Osteocyte (in vitro differentiated cells): ENCODE measurements at places on chromosomes 4 and X. TPM values are rescaled to one million over a fixed set of nuclear protein-coding genes. Genes with fewer than 3 reads are reported as not detected.

Gene RHOXF2B
- total RNA-seq = not detected in 2 replicates

- H3K4me1 ChIP-seq = no peaks in the 10 kb centered on the region
- H3K27ac ChIP-seq = no peak overlapping the region
- DNase-seq = no peak
- no peak overlapping the region for H3K4me3 ChIP-seq
- no peaks in the 10 kb centered on the region for H3K27me3 ChIP-seq
Observed at GRCh38 chrX:111260451-111260850, 9.8 kb downstream of the CAPN6 start.

Gene STPG2
- not detected in 2 replicates for total RNA-seq

DNA sequence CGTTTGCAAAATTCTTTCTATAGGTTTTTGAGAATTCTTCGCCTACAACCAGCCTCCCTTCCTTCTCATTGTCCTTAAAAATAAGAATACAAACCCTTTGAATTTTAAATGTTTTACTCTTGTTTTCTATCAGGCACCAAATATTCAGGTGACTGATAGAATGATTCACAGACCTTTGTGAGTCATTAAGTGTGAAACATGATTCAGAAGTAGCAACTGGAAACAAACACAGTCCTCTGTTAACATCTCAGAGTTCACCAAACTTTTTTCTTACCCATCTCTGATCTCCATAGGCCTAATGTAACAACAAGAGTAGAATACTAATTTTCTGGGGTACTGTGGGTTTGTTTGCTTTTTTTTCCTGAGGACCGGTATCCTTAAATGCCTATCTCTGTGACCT is 63.4 kb upstream of the MAB21L2 start:
- no peak overlapping the region for H3K4me3 ChIP-seq
- peaks cover 4% of the 10 kb centered on the region for H3K36me3 ChIP-seq
- no peaks in the 10 kb centered on the region for H3K27me3 ChIP-seq
- DNase-seq = no peak

- H3K27me3 ChIP-seq = no peaks in the 10 kb centered on the region
- H3K27ac ChIP-seq = no peak overlapping the region
- DNase-seq = no peak
- peaks cover 77% of the 10 kb centered on the region for H3K4me1 ChIP-seq
- H3K36me3 ChIP-seq = no peaks in the 10 kb centered on the region
- no peak overlapping the region for H3K4me3 ChIP-seq
Observed at GRCh38 chr4:73864365-73864764, 4.8 kb upstream of the CXCL1 start.

DNA sequence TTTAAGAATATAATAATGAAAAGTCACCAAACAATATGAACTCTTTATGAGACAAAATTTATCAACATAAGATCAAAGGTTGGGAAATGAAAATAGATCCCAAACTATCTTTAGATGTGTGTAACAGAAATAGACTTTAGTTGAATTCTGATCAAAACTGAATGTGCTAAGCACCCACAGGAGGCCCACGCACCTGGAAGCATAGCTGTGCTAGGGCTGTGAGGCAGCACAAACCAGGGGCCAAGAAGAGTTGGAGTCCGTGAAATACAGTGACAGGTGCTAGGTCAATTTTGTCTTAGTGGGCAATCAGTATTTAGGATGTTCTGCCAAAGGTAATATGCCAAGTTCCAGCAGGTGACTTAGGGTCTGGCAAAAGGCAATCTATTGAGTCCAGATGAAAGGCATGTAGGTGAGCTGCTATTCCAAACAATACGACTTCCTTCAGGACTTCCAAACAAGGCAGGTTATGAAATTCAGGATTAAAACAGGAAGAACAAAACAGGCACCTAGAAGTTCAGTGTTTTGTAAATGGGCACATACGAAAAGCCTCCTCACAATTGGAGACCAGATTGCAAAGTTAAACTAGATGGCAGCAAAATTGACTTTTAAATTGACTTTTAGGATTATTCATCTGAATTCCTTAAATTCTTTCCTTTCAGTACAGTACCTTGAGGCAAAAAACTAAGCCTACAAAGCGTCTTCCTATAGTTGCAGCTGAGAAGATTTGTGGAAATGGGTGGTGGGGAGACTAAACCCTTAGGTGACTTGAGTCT is 4.7 kb upstream of the PCDH18 start:
- no peak overlapping the region for H3K27ac ChIP-seq
- H3K4me1 ChIP-seq = peaks cover 12% of the 10 kb centered on the region
- H3K4me3 ChIP-seq = no peak overlapping the region
- no peaks in the 10 kb centered on the region for H3K36me3 ChIP-seq
- no peaks in the 10 kb centered on the region for H3K27me3 ChIP-seq
- DNase-seq = no peak

DNA sequence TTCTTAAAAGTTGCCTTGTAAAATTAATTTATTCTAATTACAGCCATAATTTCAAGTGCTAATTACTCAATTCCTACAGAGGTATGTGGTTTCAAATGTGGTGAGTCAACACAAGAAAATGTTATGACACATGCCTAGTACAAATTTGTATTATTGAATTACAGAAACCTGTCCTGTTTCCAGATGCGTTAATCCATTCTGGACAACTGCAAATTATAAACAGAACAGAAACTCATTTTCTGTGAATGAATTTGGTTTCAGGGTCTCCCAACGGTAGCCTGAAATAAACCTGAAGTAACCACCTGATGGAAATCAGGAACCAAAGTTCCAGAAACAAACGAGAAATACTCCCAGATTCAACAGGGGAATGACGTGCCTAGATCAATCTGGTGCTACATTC is 328.6 kb upstream of the F9 start:
- DNase-seq = no peak
- H3K4me1 ChIP-seq = peaks cover 9% of the 10 kb centered on the region
- H3K36me3 ChIP-seq = no peaks in the 10 kb centered on the region
- no peak overlapping the region for H3K4me3 ChIP-seq

DNA sequence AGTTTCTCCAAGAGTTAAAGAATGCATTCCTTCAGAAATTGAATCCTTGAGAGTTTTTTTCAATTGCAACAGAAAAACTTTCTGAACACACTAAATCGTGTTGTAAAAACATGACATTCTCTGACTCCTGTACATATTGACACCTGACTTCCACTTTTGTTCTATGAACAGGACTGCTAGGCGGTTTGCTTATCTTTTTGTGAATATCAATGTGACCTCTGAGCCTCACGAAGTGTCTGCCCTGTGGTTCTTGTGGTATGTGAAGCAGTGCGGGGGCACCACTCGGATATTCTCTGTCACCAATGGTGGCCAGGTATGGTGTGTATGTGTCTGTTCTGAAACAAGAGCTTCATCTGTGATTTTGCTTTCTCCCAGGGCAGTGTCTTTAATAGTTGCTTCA is 71.9 kb downstream of the MAOA start:
- no peak overlapping the region for H3K27ac ChIP-seq
- no peaks in the 10 kb centered on the region for H3K4me1 ChIP-seq
- H3K4me3 ChIP-seq = no peak overlapping the region
- peaks cover 3% of the 10 kb centered on the region for H3K27me3 ChIP-seq
- no peak for DNase-seq

DNA sequence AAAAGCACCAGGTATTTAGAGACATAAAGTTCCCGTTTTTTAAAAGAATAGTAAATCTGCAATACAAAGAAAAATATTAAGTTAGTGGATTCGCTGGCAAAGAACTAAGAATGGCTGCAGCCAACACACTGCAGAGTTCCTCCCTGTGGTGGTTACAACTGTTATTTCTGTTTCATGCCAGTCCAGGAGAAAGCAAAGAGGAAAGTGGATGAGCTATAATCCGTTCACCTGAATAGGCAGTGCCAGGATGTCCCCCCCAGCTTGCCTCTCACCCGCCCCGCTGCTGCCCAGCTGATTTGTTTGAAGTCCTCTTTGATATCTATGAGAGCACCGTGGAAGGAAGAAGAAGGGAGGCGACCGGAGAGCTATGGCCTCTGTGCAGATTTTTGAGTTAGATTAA is 63.9 kb downstream of the PTCHD1 start:
- H3K27me3 ChIP-seq = no peaks in the 10 kb centered on the region
- no peaks in the 10 kb centered on the region for H3K36me3 ChIP-seq
- H3K4me3 ChIP-seq = no peak overlapping the region
- H3K27ac ChIP-seq = no peak overlapping the region
- DNase-seq = no peak
- H3K4me1 ChIP-seq = no peaks in the 10 kb centered on the region

GRCh38 chr4:71635139-71635748 is 148.6 kb downstream of the GC start:
- DNase-seq = no peak
- H3K27ac ChIP-seq = no peak overlapping the region
- H3K4me3 ChIP-seq = no peak overlapping the region
- peaks cover 9% of the 10 kb centered on the region for H3K27me3 ChIP-seq

Gene ABCG2
- 0.24 TPM in 1 of 2 replicates, not detected in the other for total RNA-seq

GRCh38 chrX:9188117-9188516 is 154.2 kb upstream of the FAM9B start:
- no peak overlapping the region for H3K27ac ChIP-seq
- H3K4me3 ChIP-seq = no peak overlapping the region
- H3K27me3 ChIP-seq = no peaks in the 10 kb centered on the region
- no peak for DNase-seq
- H3K4me1 ChIP-seq = peaks cover 1% of the 10 kb centered on the region
- no peaks in the 10 kb centered on the region for H3K36me3 ChIP-seq

DNA sequence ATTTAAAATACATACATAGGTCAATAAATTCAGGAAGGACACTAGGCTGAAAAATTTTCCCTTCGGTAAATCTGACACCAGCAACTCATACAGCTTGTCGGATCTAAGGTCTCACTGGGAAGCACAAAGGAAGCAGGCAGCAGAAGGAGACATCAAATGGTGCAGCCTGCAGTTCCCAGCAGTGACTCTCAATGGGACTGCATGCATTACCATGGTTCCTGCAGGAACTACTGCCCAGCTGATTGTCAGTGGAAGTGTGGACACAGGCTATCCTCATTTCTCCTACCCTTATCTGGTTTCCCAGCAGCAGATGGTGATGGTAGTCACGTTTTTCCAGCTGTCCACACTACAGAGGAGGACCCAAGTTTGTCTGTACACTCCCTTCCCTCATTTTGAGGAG is 113.3 kb downstream of the PPP1R2C start:
- no peak for DNase-seq
- no peaks in the 10 kb centered on the region for H3K36me3 ChIP-seq
- H3K27me3 ChIP-seq = no peaks in the 10 kb centered on the region

Gene TLR3
- total RNA-seq = 7.5 and 8.2 TPM in 2 replicates

GRCh38 chrX:72569786-72570185 is 2.9 kb downstream of the HDAC8 start:
- no peak for DNase-seq
- peaks cover 7% of the 10 kb centered on the region for H3K36me3 ChIP-seq
- H3K4me1 ChIP-seq = peaks cover 6% of the 10 kb centered on the region
- no peak overlapping the region for H3K27ac ChIP-seq
- H3K4me3 ChIP-seq = no peak overlapping the region

DNA sequence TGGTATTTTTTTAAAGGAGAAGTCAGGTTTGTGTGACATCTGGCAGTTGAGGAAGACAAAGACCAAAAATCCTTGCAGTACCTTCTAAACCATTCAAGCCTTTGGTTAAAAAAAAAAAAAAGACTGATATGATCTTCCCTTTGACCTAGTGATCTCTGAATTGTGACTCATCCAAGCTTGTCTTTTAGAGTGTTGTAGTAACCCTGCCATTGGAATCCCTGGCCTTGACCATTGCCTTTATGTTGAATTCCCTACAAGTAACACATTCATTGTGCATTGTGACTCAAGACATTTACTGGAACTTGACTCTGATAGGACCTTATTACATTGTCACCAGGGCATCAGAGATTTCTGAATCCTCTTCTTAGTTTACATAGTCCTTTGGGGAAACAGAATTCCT is 1469.0 kb downstream of the TECRL start:
- no peak for DNase-seq
- H3K36me3 ChIP-seq = no peaks in the 10 kb centered on the region
- no peak overlapping the region for H3K27ac ChIP-seq
- no peaks in the 10 kb centered on the region for H3K4me1 ChIP-seq

Gene BEX4
- total RNA-seq = 50.9 and 51.9 TPM in 2 replicates

DNA sequence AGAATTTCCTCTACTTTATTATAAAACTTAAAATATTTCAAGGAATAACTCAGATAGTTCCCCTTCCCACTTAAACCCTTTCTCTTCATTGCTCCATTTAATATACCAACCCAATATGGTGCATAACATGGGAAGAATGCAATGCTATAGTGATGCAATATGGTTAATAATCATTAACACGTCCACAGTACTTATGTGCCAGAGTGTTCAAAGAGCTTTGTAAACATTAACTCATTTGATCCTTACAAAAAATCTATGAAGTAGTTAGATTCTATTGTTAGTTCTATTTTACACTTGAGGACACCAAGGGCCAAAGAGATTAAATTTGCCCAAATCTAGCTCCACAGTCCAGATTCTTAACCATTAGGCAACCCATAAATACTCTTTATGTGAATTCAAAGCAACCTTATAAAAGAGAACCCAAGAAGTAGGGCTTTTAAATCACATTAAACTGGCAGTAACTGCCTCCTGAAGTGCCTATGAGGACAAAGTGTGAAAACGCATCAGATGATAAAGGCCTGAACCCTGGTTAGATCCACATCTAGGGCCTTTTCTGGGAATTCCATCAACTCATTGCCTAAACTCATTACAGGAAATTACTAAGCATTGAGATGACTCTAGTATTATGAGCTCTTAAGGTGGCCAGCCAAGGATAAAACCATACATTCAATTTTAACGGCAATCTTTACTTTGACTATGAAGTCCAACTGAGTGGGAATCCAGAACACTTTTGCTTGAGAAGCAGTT is 94.3 kb downstream of the AREG start:
- peaks cover 9% of the 10 kb centered on the region for H3K4me1 ChIP-seq
- no peak overlapping the region for H3K4me3 ChIP-seq
- H3K27me3 ChIP-seq = no peaks in the 10 kb centered on the region

Gene TMSB15B
- 13.5 and 16.2 TPM in 2 replicates for total RNA-seq

Gene SSX2
- total RNA-seq = not detected in 2 replicates

DNA sequence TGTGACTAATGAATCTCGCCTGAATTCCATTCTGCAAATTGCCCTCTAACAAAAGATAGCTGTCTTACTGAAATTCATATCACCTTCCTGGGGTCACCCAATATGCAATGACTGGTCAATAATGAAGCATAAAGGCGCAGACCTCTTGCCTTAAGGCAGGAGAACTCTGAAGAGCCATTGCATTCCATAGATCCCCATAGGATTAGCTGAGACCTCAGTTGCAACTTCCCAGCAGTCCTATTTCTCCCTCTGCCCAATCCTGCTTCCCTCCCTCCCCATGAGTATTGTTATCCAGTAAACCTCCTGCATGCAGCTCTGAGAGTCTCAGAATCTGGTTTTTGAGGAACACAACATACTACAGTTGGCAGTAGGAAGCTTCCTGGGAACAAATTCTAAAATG is 396.5 kb downstream of the DCAF12L2 start:
- DNase-seq = no peak
- H3K4me3 ChIP-seq = no peak overlapping the region
- no peaks in the 10 kb centered on the region for H3K36me3 ChIP-seq
- H3K4me1 ChIP-seq = no peaks in the 10 kb centered on the region
- no peak overlapping the region for H3K27ac ChIP-seq
- H3K27me3 ChIP-seq = no peaks in the 10 kb centered on the region

GRCh38 chrX:43870758-43871419 is 11.4 kb downstream of the MAOB start:
- no peak overlapping the region for H3K27ac ChIP-seq
- H3K4me3 ChIP-seq = no peak overlapping the region
- no peaks in the 10 kb centered on the region for H3K4me1 ChIP-seq
- no peak for DNase-seq
- H3K27me3 ChIP-seq = no peaks in the 10 kb centered on the region
